Foreskin keratinocyte (primary cell): ENCODE measurements at places on chromosomes 7 and 10. TPM values are rescaled to one million over a fixed set of nuclear protein-coding genes. Genes with fewer than 3 reads are reported as not detected.

TMEM139 gene
- 8.4 and 10.1 TPM in 2 replicates for polyA plus RNA-seq

ANLN gene
- polyA plus RNA-seq = 54.4 and 68.6 TPM in 2 replicates

LDB3 gene
- not detected in 2 replicates for polyA plus RNA-seq

ZFAND4 gene
- 1.3 and 1.5 TPM in 2 replicates for polyA plus RNA-seq

TBATA gene
- not detected in 2 replicates for polyA plus RNA-seq

DNA sequence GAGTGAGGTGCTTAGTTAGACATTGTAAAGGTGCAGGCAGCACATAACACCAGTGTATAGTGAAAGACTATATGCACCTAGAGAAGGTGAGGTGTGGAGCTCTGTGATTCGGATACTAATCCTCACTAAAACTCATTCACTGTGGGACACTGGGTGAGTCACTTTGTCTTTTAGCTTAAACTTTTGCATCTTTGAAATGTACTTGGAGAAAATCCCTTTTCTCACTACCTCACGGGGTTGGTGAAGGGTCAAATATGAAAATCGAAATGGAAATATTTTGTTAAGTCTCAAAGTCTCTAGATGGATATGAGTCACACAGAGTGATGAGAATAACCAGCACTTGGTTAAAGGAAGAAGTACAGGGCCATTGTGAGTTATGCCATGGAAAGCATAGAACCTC is 38.0 kb downstream of the MDFIC start:
- DNase-seq = no peak

DNA sequence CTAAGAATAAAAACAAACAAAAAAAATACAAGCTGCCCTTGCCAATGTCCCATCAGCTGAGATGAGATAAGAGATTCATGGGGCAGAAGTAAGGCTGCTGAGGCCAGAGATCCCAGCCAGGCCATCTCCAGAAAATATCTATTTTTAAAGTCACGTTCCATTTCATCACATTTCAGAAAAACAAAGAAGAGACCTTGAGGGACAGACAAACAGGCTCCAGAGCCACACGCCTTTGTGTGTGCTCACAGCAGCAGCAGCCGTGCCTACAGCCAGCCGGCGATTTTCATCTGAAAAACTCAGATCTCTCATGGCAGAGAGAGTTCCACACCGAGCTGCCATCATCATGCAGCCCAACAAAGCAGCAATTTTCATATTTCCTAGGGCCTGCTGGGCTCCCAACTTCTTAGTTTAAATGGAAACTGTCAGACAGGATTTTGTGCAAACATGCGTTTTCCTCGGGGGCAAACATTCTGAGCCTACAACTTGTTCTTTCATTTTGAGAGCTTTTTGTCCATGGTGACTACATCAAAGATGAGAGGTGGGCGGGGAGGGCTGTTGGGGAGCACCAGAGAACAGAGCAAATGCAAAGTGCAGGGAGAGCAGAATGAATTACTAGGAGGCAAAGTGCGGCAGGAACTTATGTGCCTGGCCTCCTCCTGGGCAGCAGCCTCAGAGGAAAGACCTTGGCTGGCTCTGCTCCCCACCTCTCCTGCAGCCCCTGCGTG is 38.8 kb downstream of the DLG5 start:
- DNase-seq = no peak

DNA sequence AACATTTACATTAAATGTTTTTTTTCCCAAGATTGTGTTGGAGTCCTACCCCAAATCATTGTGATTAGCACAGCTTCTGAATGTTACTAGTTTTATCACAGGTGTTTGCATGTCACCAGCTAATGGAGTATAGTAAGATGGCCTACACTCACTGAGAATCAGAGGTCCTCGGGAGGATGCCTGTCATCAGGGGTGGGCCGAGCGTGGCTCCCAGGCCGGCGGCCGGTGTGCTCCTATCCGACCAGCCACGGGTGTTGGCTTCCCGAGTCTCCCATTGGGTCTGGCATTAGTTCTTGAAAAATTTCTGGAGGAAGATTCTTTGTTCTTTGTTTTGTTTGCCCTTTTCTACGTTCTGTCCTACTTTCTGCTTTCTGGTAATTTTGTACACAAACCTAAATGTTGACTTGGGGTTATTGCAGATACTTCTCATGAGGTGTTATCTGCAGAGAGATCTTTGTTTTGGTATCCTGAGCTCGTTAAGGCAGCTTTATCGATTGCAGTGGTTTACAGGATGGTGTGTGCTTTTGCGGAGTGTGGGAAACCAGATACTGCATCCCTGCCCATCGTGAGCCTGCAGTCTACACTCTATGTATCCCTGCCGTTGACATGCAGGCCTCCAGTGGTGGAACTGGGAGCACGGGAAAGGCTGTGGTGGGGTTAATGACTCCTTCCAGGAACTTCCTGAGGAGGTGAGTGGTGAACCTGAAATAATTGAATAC is 67.3 kb upstream of the DNAJB6 start:
- no peak for DNase-seq

DNA sequence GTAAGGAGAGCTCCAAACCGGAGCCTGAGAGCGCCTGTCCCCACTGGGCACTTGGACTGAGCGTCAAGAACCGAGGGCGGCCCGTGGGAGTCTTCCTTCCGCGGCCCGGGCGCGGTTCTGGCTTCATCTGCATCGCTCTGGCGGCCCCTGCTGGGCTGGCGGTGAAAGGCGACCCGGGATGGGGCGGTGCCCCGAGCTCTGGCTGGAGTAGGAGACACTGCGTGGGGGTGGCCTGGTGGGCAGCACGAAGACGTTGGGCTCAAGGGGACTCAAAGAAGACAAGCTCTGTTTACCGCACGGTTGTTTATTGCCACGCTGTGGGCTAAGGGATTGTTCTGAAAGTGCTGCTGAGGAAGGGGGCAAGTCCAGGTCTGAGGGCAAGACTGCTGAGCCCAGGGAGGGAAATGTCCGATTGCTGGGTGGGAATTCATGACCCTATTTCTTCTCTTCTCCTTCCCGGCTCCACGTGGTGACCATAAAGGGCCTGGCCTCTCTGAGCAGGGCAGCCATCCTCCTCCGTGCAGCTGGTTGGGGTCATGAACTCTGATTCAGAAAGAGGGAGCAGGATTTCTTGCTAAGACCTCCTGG is 29.8 kb downstream of the PLAU start:
- no peak for DNase-seq

- DNase-seq = no peak
These were observed 715.5 kb downstream of the SORCS3 start for GRCh38 chr10:105356626-105357025.

DNA sequence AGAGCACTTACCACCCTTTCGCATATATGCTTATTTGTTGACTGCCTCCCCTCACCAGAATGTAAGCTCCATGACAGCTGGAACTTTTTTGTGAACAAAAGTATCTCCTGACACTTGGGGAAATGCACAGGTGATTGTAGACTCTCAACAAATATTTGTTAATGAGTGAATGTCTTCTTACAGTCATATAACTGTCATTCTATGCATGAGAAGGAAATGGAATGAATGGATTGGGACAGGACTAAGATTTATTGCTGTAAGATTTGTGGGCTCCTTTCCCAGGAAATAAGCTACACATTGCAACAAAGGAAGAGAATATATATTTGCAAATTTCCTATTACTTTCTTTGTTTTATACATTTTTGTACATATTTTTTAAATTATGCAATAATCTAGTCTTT is 48.5 kb downstream of the FEZF1 start:
- no peak for DNase-seq

GRCh38 chr10:124500757-124501156 is 39.1 kb downstream of the LHPP start:
- DNase-seq = no peak

GRCh38 chr7:104950754-104951153 is 63.3 kb upstream of the KMT2E start:
- no peak for DNase-seq

DNA sequence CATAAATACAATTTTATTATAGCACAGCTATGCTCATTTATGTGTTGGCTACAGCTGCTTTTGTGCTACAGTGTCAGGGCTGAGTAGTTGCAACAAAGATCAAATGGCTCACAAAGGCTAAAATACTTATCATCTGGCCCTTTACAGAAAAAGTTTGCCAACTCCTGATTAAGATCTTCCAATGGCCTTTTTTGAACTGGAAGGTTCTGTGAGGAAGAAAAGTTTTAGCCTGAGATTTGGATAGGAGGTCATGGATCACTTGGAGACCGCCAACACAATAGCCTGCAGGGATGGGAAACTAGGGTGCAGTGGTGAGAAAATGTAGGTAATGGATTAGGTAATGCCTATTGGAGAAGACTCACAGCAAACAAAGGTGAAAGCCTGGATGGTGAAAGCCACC is 169.8 kb downstream of the NOC3L start:
- DNase-seq = no peak

DNA sequence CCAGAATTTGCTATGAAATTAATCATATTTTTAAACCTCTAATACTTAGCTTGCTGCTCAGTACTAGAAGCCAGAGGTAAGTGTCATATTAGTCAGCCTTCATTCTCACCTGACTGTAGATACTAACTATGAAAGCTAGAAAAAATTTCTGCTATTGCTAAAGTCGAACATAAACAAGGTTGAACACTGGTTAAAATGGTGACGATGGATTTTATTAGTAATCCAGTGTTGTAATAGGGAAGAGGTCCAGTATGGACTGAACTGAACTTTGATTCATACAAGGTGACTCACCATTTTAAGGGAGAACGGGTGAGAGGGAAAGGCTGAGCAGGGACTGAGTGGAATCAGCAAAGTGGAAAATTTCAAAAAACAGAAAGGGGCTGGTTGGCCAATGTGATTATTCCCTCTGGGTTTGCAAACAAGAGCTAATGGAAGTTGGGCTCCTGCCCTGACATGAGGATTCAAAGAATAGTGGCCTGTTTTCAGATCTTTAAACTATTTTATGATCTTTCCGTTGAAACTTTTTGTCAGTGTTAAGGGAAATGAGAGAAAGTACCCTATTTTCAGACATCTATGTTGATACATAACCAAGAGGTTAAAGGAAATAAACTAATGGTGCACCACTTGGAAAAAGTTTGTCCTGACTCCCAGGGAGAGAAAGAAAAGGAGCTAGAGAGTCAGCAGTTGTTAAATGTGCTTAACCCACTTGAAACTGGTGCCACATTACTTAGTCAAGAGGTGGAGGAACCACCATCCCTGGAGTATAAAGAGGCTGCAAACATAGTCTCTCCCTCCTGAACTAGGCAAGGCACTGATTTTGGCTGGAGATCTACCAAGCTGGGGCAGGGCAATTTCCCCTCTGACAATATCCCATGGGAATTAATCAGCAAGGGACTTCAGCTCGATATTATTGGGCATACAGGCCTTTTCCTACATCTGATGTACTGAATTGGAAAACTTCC is 15.3 kb upstream of the AKR1C1 start:
- DNase-seq = peak; percentile 89

DNA sequence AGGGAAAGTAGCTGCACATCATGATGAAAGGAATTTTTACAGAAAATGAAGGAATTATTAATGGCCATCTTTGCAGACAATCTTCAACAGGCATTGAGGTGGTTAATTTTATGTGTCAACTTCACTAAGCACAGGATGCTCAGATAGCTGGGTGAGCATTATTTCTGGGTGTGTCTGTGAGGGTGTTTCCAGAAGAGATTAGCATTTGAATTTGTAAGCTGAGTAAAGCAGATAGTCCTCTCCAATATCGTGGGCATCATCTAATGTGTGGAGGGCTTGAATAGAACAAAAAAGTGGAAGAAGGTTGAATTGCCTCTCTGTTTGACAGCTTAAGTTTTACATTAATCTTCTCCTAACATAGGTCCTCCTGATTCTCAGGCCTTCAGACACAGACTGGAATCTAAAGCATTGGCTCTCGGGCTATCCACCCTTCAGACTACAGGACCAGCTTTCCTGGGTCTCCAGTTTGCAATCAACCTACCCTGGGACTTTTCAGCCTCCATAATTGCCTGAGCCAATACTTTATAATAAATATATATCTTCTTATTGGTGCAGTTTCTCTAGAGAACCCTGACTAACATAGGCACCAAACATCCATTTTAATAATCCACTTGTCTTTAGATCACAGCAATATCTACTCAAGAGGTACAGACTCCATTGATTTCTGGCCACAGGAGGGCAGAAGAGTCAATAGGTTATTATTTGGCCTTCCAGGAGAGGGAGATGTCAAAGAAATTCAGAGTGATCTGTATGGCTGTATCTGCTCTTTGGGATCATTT is 10.5 kb upstream of the CRPPA start:
- no peak for DNase-seq

- DNase-seq = no peak
These were observed 8.0 kb upstream of the CELF2 start for GRCh38 chr10:11009471-11010308.

GRCh38 chr10:70795613-70796012 is 10.4 kb upstream of the TBATA start:
- DNase-seq = no peak

DNA sequence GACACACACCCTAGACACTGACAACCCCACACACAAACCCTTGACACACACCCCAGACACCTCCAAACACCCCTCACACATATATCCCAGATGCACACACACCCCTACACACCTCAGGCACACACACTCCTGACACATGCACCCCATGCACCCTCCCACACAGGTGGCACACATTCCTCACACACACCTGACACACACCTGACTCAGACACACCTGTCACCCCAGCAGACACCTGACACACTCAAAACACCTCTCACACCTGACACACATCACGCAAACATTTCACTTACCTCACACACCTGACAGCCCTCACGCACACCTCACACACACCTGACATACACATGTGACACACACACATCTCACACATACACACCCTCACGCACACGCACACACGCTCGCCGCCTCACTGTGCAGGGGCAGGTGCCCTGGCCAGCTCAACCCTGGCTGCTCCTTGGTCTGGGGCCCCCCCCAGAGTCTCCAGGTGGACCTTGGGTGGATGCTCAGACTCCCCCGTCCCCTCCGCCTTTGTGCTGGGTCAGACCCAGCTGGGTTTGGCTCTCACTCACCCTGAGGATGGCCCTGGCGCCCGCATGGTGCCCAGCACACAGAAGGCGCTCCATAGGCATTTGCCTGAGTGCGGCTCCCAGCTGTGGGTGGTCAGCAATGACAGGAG is 3.1 kb upstream of the CALY start:
- no peak for DNase-seq

- DNase-seq = no peak
These were observed 38.8 kb downstream of the ZNF783 start for GRCh38 chr7:149300620-149301285.

DNA sequence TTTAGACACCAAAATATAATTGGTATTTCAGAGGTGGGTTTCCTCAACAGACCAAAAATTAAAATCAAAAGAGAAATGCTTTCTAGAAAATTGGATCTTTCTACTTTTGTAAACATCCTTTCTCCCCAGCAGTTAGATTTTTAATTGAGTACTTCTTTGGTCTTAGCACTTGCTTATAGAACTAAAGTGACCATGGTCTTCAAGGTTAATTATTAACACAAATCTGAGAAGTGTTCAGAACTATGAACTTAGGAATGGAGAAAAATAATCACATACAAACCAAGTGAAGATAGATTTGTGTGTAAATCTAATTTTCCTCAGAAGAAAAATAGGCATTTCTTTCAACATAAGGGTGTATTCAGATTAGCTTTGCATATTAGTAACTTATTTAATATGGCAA is 355.4 kb downstream of the ELMO1 start:
- no peak for DNase-seq

DNA sequence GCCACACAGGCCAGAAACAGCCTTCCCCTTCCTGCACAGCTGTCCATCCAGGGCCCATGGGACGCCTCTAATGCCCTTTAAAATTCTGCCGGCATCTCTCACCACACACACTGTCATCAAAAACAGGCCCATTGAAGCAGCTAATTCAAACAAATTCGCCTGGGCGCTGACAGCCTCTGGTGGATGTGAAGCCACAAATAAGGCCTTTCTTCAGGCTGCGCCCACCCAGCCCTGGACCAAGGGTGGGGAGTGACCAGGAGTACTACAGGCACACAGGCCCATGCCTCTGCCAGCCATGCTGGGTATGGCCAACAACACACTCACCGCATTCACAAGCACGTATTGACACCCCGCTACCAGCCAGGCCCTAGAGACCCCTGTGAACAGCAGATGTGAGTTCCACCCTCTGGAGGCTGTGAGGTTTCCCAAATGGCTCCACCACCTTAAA is 54.6 kb downstream of the SLIT1 start:
- DNase-seq = no peak
